ENCODE measurements at places on chromosomes 3 and 15.
A peak's percentile ranks its signal among the peaks of the same experiment; 100 is the strongest.

DNA sequence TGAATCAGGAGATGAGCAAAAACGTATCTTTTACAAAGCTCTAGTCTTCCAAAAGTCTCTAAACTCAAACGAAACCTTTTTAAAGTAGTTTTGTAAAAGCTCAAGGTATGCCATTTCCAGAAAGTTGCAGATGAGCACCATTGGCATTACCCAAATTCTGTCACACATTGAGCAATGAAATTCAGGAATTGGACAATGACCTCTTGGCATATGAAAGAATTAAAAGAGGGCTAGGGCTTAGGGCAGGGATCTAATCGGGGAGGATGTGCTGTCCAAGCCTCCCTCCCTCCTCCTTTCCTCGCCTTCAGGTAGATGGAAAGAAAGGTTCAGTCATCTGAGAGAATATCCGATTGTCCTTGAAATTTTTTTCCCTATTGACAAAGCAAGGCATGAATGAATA, 133.1 kb upstream of the CPNE4 start:
- DNase-seq: no peak
- H3K27me3 ChIP-seq: peaks cover 36% of the 10 kb centered on the region
- H3K27ac ChIP-seq: no peak overlapping the region

DNA sequence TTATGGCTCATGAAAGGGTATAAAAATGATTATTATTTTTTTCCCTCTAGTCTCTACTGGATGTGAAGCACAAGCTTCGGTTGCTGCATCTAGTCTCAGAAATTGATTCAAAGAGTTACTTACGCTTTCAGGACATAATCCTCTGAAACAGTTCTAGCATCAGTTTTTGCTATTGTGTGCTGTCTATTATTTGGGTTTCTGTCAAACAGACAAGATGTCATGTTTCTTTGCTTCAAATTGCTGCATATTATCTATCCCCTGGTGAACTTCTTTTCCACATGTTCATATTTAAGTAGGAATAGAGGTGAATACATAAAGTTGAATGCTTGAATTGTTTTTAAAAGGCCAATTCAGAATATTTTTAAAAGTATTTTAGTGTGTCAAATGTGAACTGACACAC, 161.6 kb upstream of the GBE1 start:
- H3K27me3 ChIP-seq: peaks cover 8% of the 10 kb centered on the region
- DNase-seq: no peak
- no peaks in the 10 kb centered on the region for H3K4me1 ChIP-seq
- no peak overlapping the region for H3K27ac ChIP-seq

GRCh38 chr15:59543721-59544547, 67.6 kb upstream of the GCNT3 start:
- no peak overlapping the region for H3K27ac ChIP-seq
- H3K4me3 ChIP-seq: no peak overlapping the region
- H3K27me3 ChIP-seq: peaks cover 42% of the 10 kb centered on the region
- peaks cover 6% of the 10 kb centered on the region for H3K4me1 ChIP-seq
- no peaks in the 10 kb centered on the region for H3K36me3 ChIP-seq

- H3K27ac ChIP-seq: no peak overlapping the region
- H3K36me3 ChIP-seq: no peaks in the 10 kb centered on the region
- peaks cover 7% of the 10 kb centered on the region for H3K4me1 ChIP-seq
- no peak overlapping the region for H3K4me3 ChIP-seq
- DNase-seq: no peak
Observed at GRCh38 chr15:92705764-92706163, 50.2 kb upstream of the FAM174B start.

DNA sequence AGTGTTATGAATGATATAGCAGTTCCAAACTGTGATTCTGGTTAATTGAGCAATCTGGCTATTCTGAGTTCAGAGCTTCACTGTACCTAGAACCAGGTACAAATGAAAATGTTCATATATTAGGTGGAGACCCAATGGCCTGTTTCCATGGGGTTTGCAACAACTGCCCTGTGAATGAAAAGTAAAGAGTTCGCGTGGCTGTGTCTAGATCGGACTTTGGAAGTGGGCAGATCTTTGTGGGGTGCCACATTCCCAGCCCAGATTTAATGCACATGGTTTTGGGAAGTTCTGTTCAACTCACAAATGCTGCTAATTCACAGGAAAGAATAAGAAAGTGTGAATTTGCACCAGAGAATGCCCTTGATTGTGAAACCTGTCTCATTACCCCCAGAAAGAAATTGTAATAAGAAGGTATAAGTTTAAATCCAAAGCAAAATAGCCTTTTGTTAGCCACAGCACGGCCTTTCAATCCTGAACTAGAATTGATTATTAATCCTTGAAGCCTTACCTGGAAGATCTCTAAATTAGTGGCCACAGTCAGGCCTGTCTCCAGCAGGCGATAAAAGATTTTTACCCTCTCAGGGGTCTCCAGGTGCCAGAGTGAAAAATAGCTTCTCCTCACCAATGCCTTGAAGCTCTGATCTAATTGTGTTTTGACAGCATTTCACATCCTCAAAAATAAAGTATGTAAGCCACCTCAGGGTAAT, 22.6 kb downstream of the WHAMM start:
- peak overlapping the region; percentile 79 for H3K27ac ChIP-seq
- H3K4me3 ChIP-seq: no peak overlapping the region
- no peaks in the 10 kb centered on the region for H3K27me3 ChIP-seq
- H3K36me3 ChIP-seq: peaks cover 23% of the 10 kb centered on the region
- DNase-seq: no peak
- H3K4me1 ChIP-seq: peaks cover 9% of the 10 kb centered on the region

DNA sequence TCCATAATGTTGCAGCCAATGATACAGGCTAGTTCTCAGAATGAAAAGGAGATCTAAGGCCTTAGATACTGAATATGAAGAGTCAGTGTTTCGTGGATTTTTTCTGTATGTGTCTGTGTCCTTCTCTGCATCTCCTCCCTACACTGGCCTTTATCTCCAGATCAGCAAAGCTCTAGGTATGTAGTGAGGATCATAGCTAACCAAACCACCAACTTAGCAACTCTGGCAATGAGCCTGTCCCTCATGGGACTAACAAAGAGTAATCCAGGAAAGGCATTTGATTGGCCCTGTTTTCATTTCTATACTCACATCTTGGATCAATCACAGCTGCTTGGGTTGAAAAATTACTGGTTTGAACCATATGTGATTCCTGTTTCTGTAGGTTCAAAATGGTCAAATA, 18.6 kb upstream of the CNTN3 start:
- no peaks in the 10 kb centered on the region for H3K27me3 ChIP-seq
- H3K4me3 ChIP-seq: no peak overlapping the region
- no peaks in the 10 kb centered on the region for H3K36me3 ChIP-seq
- no peak for DNase-seq

Data from T-helper 17 cell (primary cell).